HepG2 (cell line): ENCODE measurements at places on chromosomes 2 and 18. TPM values are rescaled to one million over a fixed set of nuclear protein-coding genes. Genes with fewer than 3 reads are reported as not detected.

BOLL gene
- polyA plus RNA-seq: not detected in 2 replicates

PRSS56 gene
- not detected in 2 replicates for polyA plus RNA-seq

DNA sequence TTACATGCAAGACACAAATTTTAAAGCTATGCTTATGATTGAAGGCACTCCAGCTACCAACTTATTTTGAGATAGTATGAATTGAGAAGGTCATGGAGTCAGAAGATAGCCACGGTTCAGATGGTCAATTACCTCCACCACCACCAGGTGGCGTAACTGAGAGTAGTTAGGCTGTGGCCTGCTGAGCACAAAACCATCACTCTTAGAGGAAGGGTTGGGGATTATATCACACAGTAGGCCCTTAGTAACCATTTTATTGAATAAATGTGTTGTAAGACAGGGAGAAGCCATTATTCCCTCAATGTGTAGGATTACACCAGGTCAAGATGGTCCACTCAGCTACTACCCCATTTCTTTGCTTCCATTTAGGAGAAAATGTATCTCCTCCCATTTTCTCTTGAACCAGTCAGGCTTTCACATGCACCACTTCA, 18.8 kb downstream of the KLHL41 start:
- peaks cover 16% of the 10 kb centered on the region for H3K4me1 ChIP-seq
- peak; percentile 65 for DNase-seq
- no peaks in the 10 kb centered on the region for H3K27me3 ChIP-seq
- H3K36me3 ChIP-seq: peaks cover 11% of the 10 kb centered on the region; the same call in 2 of the 3 replicates
- H3K4me3 ChIP-seq: no peak overlapping the region

DGKD gene
- polyA plus RNA-seq: 33.2 and 40.3 TPM in 2 replicates

GRCh38 chr2:152743002-152743401, 24.6 kb downstream of the ARL6IP6 start:
- peaks cover 21% of the 10 kb centered on the region; the same call in 2 of the 3 replicates for H3K36me3 ChIP-seq
- no peaks in the 10 kb centered on the region for H3K27me3 ChIP-seq
- no peak overlapping the region for H3K27ac ChIP-seq

GRCh38 chr2:31219131-31219969, 2.0 kb upstream of the CAPN14 start:
- no peaks in the 10 kb centered on the region for H3K36me3 ChIP-seq
- no peak for DNase-seq
- peaks cover 32% of the 10 kb centered on the region; the same call in 2 of the 3 replicates for H3K27me3 ChIP-seq
- H3K4me3 ChIP-seq: no peak overlapping the region
- H3K4me1 ChIP-seq: no peaks in the 10 kb centered on the region

DNA sequence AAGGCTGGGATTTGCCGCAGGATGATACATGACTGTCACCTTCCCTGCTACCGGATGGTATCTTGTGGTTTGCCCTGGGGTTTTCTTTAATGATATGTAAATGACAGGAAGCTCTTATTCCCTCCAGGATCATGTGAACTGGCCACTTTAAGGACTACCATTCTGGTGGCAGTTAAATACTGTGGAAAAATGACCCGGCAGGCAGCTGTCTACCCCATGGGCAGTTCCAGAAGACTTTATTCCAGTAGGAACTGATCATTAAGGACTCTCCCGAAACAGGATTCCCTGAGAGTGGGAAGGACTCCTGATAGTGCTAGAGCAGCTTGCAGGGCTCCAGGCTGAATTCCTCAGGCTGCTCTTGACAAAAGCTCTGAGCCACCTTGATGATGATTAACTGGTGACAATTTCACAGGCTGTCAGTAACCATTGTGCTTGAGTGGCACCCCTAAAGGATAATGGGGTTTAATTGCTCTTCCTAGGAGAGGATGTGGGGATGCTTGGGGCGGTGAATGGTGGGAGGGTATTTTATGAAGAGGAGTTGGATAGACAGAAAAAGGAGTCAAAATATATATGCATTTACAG, 212.0 kb downstream of the CPS1 start:
- no peak for DNase-seq
- no peak overlapping the region for H3K4me3 ChIP-seq
- no peak overlapping the region for H3K27ac ChIP-seq
- no peaks in the 10 kb centered on the region for H3K36me3 ChIP-seq
- H3K4me1 ChIP-seq: no peaks in the 10 kb centered on the region

DNA sequence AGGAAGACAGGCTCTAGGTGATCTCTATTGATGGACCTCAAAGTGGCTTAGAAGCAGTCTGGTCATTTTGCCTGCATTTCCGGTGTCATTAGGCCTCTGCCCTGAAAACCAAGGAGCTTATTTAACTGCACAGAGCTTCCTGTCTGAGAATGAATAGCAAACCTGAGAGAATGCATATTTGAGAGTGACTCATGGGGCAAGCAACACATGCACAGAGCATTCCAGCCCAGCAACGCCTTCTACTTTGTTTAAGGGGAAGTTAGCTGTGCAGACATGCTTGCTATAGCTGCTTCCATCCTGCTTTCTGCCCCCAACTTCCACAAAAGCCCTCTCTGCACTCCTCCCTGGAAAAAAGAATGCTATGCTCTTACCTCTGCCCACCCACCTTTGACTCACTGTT, 232.8 kb downstream of the GRB14 start:
- DNase-seq: peak; percentile 51
- H3K4me3 ChIP-seq: no peak overlapping the region
- no peaks in the 10 kb centered on the region for H3K36me3 ChIP-seq
- no peaks in the 10 kb centered on the region for H3K4me1 ChIP-seq
- H3K27me3 ChIP-seq: no peaks in the 10 kb centered on the region
- no peak overlapping the region for H3K27ac ChIP-seq

HAAO gene
- polyA plus RNA-seq: 35.2 and 36.1 TPM in 2 replicates
